ENCODE measurements at places on chromosomes 7 and 10.

GRCh38 chr7:33744293-33745075 is 160.9 kb upstream of the BMPER start:
- H3K4me1 ChIP-seq, result peaks cover 11% of the 10 kb centered on the region
- no peaks in the 10 kb centered on the region for H3K27me3 ChIP-seq
- H3K27ac ChIP-seq, result no peak overlapping the region
- DNase-seq, result peak; percentile 34
- H3K36me3 ChIP-seq, result no peaks in the 10 kb centered on the region

- H3K27ac ChIP-seq, result no peak overlapping the region
- no peak for DNase-seq
- no peaks in the 10 kb centered on the region for H3K36me3 ChIP-seq
- no peaks in the 10 kb centered on the region for H3K4me1 ChIP-seq
- no peaks in the 10 kb centered on the region for H3K27me3 ChIP-seq
- no peak overlapping the region for H3K4me3 ChIP-seq
Observed at GRCh38 chr10:47092831-47093230, 181.6 kb downstream of the PTPN20 start.

- no peaks in the 10 kb centered on the region for H3K36me3 ChIP-seq
- no peak overlapping the region for H3K4me3 ChIP-seq
- DNase-seq, result no peak
- H3K4me1 ChIP-seq, result no peaks in the 10 kb centered on the region
- H3K27ac ChIP-seq, result no peak overlapping the region
Observed at GRCh38 chr7:69208848-69209247, 389.4 kb upstream of the AUTS2 start.

DNA sequence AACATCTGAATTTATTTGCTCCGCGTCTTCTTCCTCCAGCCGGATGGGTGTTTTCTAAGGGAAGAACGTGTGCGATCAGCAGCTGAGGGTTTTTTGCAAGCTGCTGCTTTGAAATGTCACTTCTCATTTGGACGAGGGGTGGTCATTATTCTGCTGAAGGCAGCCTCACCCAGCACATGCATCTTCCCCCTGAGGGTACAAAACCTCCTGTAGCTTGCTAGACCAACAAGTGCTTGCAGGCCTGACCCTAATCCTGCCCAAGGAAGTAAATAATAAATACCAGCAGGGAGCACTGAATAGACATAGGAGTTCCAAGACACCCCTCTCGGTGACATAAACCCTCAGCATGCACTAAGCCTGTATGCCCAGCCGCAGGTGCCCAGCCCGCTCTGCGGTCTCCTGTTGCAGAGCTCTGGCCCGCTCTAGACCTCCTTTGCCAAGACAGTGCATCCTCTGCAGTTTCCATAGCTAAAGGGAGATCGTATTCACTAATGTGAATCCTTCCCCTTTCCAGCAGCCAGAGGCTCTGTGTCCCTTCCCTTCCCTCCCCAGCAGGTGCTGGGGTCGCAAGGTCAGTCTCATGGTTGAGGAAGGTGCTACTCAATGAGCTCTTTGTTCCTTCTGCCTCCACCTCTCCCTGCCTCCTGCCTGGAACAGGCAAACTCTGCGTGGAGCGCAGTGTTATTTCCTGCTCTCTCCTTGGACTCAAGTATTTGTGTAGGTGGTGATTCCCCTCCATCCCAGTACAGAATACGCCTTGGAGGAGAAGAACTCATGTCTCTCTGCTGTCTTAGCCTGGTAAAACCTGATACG is 36.6 kb downstream of the SBDS start:
- H3K4me1 ChIP-seq, result no peaks in the 10 kb centered on the region
- DNase-seq, result no peak
- no peaks in the 10 kb centered on the region for H3K27me3 ChIP-seq
- H3K36me3 ChIP-seq, result peaks cover 9% of the 10 kb centered on the region
- H3K4me3 ChIP-seq, result no peak overlapping the region
- no peak overlapping the region for H3K27ac ChIP-seq

GRCh38 chr7:158010961-158011693 is 576.5 kb downstream of the PTPRN2 start:
- no peak overlapping the region for H3K27ac ChIP-seq
- no peaks in the 10 kb centered on the region for H3K4me1 ChIP-seq
- H3K4me3 ChIP-seq, result no peak overlapping the region
- no peaks in the 10 kb centered on the region for H3K36me3 ChIP-seq
- DNase-seq, result no peak

DNA sequence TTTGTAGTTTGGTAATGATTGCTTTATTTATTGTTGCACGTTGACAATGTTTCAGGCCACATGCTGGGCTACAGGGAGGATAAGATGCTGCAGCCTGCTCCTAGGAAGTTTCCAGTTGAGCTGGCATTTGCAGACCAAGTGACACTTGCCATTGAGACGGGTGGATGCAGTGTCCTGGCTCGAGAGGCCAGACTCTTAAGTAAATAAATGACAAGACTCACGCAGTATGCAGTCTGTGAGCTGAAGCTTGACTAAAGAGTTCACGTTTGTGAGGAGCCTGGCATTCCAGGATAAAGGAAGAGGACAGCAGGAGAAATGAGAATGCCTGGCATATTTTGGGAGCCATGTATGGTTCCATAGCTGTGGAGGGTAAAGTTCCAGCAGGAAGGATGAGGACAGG is 105.8 kb downstream of the BAMBI start:
- no peaks in the 10 kb centered on the region for H3K36me3 ChIP-seq
- H3K4me3 ChIP-seq, result no peak overlapping the region
- H3K27me3 ChIP-seq, result no peaks in the 10 kb centered on the region
- no peak overlapping the region for H3K27ac ChIP-seq
- no peaks in the 10 kb centered on the region for H3K4me1 ChIP-seq

- no peaks in the 10 kb centered on the region for H3K27me3 ChIP-seq
- peak overlapping the region; percentile 93 for H3K27ac ChIP-seq
- no peak overlapping the region for H3K4me3 ChIP-seq
- peak; percentile 99 for DNase-seq
- H3K36me3 ChIP-seq, result peaks cover 2% of the 10 kb centered on the region
Observed at GRCh38 chr7:30469303-30469702, 9.3 kb downstream of the NOD1 start.

- DNase-seq, result peak; percentile 26
- H3K27me3 ChIP-seq, result no peaks in the 10 kb centered on the region
- no peak overlapping the region for H3K4me3 ChIP-seq
- no peaks in the 10 kb centered on the region for H3K4me1 ChIP-seq
- no peaks in the 10 kb centered on the region for H3K36me3 ChIP-seq
- no peak overlapping the region for H3K27ac ChIP-seq
Observed at GRCh38 chr10:21020545-21020944, 123.4 kb upstream of the NEBL start.

- H3K27me3 ChIP-seq, result no peaks in the 10 kb centered on the region
- H3K4me1 ChIP-seq, result no peaks in the 10 kb centered on the region
- no peak overlapping the region for H3K27ac ChIP-seq
- no peak for DNase-seq
Observed at GRCh38 chr7:127187740-127188139, 65.0 kb downstream of the GRM8 start.

DNA sequence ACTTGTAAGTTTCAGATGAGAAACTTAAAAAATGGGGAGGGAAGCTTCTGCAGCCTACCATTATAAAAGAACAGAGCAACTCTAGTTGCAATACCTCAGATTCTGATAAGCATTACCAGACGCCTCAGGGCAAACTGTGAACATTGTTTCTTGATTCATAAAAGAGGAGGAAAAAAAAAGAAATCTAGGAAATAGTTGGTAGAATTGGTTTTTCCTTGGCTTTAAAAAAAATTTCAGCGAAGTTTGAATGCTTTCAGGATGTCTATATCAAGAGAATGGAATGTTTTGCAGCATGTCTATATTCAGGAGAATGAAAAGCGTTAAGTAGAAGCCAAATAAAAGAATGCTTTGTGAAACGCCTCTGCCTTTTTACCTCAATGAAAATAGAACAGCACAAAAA is 17.5 kb upstream of the ANLN start:
- H3K27me3 ChIP-seq, result peaks cover 13% of the 10 kb centered on the region
- no peak overlapping the region for H3K4me3 ChIP-seq
- H3K36me3 ChIP-seq, result no peaks in the 10 kb centered on the region
- H3K27ac ChIP-seq, result no peak overlapping the region
- DNase-seq, result no peak

DNA sequence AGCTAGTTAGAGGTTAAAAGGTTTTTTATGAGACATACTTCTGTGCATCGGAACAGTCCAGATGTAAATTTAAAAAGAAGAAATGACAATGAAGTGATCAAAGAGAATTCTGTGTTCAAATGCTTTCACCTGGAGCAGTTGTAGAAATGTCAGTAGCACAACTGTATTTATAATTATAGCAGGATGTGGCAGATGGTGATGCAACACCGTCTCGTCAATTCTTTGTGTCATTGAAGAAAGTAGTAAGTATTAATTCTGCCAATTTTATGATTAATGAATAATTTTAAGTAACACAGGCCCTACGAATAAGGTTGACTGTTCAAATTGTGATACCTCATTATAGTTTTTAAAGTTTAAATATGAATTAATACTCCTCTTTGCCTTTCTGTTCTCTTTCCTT is 171.1 kb downstream of the ADK start:
- DNase-seq, result no peak
- H3K36me3 ChIP-seq, result no peaks in the 10 kb centered on the region
- no peaks in the 10 kb centered on the region for H3K4me1 ChIP-seq
- no peaks in the 10 kb centered on the region for H3K27me3 ChIP-seq

GRCh38 chr7:13725591-13725990 is 263.9 kb downstream of the ETV1 start:
- no peaks in the 10 kb centered on the region for H3K36me3 ChIP-seq
- no peak overlapping the region for H3K4me3 ChIP-seq
- no peak overlapping the region for H3K27ac ChIP-seq
- no peaks in the 10 kb centered on the region for H3K27me3 ChIP-seq
- DNase-seq, result no peak

DNA sequence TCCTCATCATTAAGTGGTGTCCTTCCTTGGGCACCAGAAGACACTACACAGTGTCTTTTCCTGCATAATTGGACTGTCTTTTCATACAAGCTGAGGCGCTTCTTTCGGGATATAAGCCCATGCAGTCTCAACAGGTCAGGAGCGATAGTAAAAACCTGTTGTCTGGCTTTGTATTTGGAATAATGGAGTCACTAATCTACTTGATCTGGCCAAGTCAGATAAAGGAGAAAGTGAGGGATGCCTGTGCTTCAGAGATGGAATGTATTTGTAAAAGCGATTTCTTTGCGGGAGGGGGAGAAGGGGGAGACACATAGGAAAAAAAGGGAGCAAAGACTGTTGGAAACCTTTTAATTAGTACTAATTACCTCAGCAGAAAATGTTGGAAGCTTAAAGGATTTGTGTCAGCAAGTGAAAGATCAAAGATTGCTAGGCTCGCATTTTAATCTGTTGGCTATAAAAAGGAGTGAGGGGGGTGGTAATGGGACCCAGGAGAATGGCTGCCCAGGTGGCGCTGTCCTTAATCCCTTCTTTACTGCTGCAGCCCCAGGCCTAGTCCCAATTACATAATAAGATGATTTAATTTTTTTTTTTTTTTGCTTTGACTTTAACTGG is 581.4 kb downstream of the LRMDA start:
- H3K4me3 ChIP-seq, result no peak overlapping the region
- no peak for DNase-seq
- H3K27ac ChIP-seq, result no peak overlapping the region
- H3K27me3 ChIP-seq, result no peaks in the 10 kb centered on the region
- H3K4me1 ChIP-seq, result no peaks in the 10 kb centered on the region

GRCh38 chr7:65509368-65510186 is 135.9 kb downstream of the ZNF92 start:
- peaks cover 21% of the 10 kb centered on the region for H3K27me3 ChIP-seq
- no peak overlapping the region for H3K27ac ChIP-seq
- DNase-seq, result no peak
- H3K4me1 ChIP-seq, result peaks cover 6% of the 10 kb centered on the region
- peak overlapping the region; percentile 35 for H3K4me3 ChIP-seq
- no peaks in the 10 kb centered on the region for H3K36me3 ChIP-seq

GRCh38 chr7:93228302-93228701 is 2.0 kb upstream of the HEPACAM2 start:
- peaks cover 22% of the 10 kb centered on the region for H3K27me3 ChIP-seq
- no peak overlapping the region for H3K4me3 ChIP-seq
- no peak overlapping the region for H3K27ac ChIP-seq
- peak; percentile 67 for DNase-seq
- no peaks in the 10 kb centered on the region for H3K36me3 ChIP-seq

DNA sequence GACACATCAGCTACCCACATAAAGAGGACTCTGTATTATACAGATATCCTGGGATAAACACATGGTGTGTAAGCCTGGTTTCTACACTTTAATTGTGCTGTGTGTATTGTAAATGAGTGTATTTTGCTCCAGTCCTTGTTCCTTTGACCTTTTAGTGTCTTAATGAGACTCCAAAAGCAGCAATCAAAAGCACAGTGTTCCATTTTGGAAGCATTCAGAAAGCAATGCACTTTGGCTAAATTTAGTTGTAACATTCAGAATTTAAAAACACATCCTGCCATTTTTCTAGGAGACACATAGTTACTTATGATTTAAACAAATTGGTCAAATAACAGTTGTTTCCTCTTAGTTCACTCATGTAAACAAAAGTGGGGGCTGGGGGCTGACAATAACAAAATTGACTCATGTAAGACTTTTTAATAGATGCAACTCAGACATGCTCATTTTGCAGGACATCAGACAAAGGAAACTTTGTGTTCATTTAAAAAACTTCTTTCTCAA is 122.2 kb downstream of the GPR37 start:
- H3K36me3 ChIP-seq, result no peaks in the 10 kb centered on the region
- H3K27ac ChIP-seq, result no peak overlapping the region
- no peaks in the 10 kb centered on the region for H3K4me1 ChIP-seq
- DNase-seq, result no peak
- H3K27me3 ChIP-seq, result no peaks in the 10 kb centered on the region

- no peak overlapping the region for H3K4me3 ChIP-seq
- no peak for DNase-seq
- H3K36me3 ChIP-seq, result no peaks in the 10 kb centered on the region
- no peak overlapping the region for H3K27ac ChIP-seq
Observed at GRCh38 chr10:49738616-49739360, 23.3 kb downstream of the OGDHL start.

GRCh38 chr10:104931612-104932134 is 290.6 kb downstream of the SORCS3 start:
- no peak overlapping the region for H3K4me3 ChIP-seq
- H3K27me3 ChIP-seq, result no peaks in the 10 kb centered on the region
- H3K36me3 ChIP-seq, result no peaks in the 10 kb centered on the region
- H3K27ac ChIP-seq, result no peak overlapping the region

- no peak overlapping the region for H3K4me3 ChIP-seq
- DNase-seq, result no peak
- no peak overlapping the region for H3K27ac ChIP-seq
- no peaks in the 10 kb centered on the region for H3K36me3 ChIP-seq
- H3K27me3 ChIP-seq, result no peaks in the 10 kb centered on the region
- H3K4me1 ChIP-seq, result no peaks in the 10 kb centered on the region
Observed at GRCh38 chr7:87658553-87658952, 30.4 kb downstream of the RUNDC3B start.
